Midbrain (tissue), 1 donor: ENCODE measurements at places on chromosomes 6 and 20.

- DNase-seq: peak; percentile 15
Observed at GRCh38 chr6:35025232-35026188, 115.6 kb downstream of the TCP11 start.

GRCh38 chr6:138577151-138577915 is 78.0 kb upstream of the NHSL1 start:
- no peak for DNase-seq

- no peak for DNase-seq
Observed at GRCh38 chr20:59318803-59319202, 18.4 kb downstream of the EDN3 start.

DNA sequence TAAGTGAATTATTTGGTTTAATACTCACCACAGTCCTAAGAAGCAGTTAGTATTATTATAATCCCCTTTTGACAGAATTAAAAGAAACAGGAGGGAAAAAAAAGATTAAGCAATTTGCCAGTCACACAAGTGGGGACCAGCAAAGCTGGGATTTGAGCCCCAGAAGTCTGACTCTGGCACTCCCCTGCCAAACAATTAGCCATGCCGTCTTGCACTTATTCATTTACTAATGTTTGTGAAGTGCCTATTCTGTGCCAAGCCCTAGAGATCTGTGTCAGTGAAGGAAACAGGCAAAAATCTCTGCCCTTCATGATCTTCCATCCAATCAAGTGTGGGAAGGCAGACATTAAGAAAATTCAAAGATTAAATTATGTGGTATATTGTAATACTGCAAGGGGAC is 126.0 kb upstream of the TOP1 start:
- no peak for DNase-seq

GRCh38 chr6:150759483-150759882 is 106.0 kb upstream of the MTHFD1L start:
- no peak for DNase-seq

DNA sequence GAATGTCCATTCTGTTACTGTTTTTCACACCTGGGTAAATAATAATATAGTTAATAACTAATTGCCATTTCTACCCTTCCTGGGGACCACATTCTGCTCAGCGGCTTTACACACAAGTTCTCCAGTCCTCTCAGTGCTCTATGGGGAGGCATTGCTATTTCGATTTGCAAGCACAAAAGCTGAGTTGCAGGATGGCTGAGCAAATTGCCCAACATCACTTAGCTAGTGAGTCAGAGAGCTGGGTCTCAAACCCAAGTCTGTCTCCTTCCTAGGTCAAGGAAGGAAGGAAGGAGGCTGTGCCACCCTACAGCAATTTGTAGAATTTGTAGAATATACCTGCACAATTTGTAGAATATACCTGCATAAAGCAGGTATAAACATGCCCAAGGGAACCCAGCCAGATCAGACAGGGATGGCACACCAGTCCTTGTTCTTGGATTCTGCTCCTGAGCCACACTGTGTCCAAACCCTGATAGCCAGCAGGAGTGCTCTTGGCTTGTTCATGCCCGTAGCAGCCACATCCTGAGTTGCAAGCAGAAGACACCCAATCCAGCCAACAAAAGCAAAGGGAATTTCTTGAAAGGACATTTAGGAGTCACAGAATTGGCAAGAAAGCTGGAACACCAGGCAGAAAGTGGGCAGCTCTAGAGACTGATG is 56.9 kb downstream of the LY86 start:
- no peak for DNase-seq

- DNase-seq: peak; percentile 78
Observed at GRCh38 chr20:11917663-11918062, at the start of gene BTBD3. BTBD3 (plus strand) TSS chr20:11917893; CDS start chr20:11918276, 383 bp downstream.

DNA sequence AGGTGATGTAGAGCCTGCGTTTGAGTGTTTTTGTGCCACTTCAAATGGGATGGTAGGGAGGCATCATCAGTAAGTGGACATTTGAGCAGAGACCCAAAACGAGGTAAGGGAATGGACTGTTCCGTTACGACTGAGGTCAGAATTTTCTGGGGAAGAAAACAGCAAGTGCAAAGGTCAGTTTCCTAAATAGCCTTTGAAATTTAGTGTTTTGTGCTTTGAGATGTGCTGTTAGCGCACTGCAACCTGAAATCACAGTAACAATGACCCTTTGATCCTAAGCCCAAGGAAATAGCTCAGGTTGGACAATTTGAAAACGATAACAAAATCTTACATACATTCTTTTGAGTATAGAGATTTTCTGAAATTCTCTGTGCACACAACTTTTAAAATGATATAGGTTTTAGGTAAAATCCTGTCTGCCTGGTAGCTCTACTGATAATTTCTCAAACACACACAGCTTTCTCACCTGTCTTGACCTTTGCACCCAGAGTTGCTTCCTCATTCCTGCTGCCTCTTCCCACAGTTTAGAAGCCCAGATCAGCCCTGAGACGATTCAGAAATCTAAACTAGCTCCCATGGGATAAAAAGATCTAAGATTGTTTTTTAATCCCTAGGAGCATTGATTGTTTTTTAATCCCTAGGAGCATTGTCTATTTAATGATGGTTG is 22.1 kb downstream of the DCBLD1 start:
- DNase-seq: no peak

DNA sequence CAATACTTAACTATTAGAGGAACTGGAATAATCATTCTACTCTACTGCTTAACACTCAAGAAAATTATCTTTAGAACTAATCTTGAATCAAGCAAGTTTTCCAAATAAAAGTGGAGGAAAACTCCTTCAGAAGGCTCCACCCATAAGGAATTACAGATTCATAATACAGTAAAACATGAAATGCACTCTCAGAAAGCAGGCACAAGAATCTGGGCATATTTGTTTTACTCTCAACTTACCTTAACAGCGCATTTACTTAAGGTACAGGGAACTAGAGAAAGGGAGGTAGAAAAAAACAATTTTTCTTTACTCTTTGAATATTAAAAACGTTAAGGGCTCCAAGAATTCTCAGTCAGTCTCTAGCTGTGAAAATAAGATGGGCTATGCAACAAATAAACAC is 101.8 kb upstream of the MAP7 start:
- DNase-seq: no peak

- no peak for DNase-seq
Observed at GRCh38 chr6:137666202-137666774, 172.1 kb upstream of the OLIG3 start.

DNA sequence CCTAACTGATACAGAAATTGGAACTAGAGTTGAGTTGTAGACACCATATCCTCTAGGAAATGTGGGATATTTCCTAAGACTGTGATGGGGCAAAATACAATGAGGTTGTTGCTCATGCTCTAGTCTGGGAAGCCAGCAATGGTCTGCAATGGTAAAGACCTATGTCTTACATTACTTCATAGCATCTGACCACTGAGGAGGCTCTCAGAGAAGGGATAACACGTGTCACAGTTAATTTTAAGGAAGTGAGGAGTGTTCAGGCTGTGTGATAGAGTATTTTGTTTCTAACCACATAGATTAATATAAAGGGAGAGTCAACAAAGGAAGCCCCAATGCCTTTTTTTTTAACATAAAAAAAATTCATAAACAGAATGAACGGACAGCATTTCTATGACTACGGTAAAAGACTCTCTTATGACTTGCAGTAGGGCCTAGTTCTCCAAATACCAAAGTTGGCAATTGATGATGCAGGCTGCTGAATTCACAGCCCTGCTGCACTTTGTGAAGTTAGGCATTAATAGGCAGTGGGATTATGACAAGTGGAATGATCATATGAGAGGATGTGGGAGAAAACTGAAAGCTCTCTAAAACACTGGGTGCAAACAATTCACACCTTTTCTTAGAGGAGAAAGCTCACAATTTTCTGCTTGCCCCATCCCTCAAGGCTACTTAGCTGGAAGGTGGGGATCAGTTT is 13.7 kb downstream of the KCNS1 start:
- DNase-seq: no peak

DNA sequence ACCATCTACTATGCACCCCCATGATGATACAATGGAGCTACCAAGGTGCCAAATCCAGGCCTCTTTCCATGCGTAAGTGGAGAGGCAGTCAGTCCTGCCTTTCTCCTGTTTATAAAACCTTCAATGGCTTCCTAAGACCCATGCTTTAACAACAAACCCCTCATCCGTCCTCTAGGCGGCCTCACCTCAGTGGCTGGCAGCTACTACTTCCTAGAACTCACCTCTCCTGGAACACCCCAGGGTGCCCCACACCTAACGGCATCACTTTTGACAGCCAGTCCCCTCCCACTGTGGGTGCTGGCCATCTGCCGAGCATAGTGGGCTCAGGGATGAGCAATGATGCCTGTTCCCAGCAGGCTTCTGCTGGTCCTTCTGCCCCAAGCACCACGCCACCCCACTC is 80.0 kb upstream of the TAB2 start:
- no peak for DNase-seq

GRCh38 chr20:10090588-10091166 is 55.9 kb downstream of the ANKEF1 start:
- DNase-seq: peak; percentile 61

DNA sequence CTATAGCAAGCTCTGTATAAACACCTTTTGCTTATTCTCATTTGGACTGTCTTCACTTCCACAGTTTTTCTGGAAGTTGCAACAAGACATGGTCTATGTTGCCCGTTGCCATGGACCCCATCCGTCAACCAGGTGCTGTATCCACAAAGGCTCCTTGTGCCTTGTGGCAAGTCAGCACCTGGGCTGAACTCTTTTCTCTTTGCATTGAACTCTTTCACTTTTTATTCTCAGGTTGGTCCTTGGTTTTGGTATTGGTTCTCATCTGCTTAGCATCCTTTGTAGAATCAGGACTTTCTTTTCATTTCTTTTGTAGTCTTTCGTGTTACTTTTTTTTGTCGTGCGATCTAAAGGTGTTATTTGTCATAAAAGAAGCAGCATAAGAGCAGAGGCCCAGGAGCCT is 5.0 kb upstream of the GSTA1 start:
- no peak for DNase-seq

DNA sequence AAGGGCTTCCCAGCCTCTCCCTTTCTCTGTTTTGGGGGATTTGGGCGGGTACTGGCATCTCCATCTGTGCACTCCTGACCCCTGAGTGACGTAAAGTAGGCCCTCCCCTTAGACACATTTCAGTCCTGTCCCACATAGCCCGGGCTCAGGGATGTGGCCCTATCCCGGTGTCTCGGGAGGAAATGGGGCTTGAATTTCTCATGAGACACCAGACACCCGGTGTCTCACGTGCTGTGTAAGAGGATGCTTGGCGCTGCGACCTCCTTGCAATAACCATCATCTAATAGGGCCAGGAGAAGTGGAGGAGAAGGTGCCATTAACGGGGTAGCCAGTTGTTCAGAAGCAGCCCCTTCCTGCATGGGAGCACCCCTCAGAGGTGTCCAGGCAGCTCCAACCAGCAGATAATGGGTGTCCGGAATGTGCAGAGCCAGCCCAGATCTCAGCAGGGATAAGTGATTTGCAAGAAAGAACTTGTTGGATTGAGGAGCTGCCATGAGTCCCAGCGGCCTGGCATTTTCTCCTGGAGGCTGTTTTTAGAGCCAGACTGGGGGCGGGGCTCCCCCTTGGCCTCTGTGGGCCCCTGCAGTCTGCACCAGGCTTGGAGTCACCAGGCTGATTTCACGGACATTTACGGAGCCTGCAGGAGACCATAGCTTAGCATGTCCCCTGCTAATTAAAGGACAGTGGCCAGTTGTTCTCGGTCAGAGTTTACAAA is 372.0 kb downstream of the PREX1 start:
- peak; percentile 7 for DNase-seq

- no peak for DNase-seq
Observed at GRCh38 chr6:45415788-45416518, 38.2 kb upstream of the SUPT3H start.

DNA sequence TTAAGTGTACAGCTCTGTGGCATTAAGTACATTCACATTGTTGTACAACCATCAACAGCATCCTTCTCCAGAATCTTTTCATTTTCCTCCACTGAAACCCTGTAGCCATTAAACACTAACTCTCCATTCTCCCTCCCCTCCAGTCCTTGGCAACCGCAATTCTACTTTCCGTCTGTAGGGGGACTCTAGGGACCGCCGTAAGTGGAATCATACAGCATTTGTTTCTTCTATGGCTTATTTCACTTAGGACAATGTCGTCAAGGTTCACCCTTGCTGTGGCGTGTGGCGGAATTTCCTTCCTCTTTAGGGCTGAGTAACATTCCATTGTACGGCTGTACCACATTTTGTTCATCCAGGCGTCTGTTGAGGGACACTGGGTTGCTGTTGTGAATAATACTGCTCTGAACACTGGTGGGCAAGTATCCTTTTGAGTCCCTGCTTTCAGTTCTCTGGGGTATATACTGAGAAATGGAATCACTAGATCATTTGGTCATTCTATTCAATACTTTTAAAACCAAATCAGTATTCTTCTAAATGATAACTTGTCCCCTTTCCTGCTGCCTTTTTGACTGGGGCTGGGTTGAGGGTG is 50.7 kb downstream of the PPP1R3G start:
- no peak for DNase-seq

DNA sequence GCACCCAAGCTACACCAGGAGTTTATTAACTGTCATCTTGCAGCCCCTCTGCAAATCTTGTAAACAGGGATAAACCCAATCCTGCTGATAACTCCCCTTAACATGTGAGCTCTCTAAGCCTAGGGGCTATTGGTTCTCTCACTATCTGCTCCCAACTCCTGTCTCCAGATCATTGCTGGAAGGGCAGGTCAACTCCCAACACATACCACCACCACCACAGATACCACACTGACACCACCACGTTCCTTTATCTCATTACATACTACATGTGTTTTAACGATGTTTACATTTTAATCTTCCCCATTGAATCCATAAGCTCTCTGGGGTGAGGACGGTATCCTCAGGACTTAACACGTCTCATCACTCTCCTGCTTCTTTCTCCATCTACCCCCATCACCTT is 51.8 kb downstream of the SIM1 start:
- DNase-seq: no peak

- no peak for DNase-seq
Observed at GRCh38 chr6:2911171-2911570, 8.1 kb upstream of the SERPINB9 start.

- DNase-seq: no peak
Observed at GRCh38 chr6:43915986-43916923, 146.2 kb downstream of the VEGFA start.

GRCh38 chr6:52922161-52922560 is 12.7 kb upstream of the GSTA3 start:
- DNase-seq: no peak

DNA sequence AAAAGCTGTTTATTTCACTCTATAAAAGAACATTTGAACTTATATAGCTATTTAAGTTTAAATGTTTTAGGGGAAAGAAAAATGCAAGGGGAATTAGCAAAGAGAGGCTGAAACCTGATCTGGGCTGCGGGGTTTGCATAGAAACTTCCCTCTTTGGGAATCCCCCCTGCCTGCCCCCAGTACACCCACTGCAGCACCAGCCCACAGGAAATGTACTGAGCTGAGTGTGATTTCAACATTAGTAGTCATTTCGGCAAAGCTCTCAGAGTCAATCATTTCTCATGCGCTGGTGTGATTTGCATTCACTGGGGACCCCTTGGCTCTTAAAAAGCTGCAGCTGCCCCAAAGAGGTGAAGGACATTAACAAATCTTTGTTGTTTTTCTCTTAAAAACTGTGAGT is 859.4 kb downstream of the MAFB start:
- no peak for DNase-seq

DNA sequence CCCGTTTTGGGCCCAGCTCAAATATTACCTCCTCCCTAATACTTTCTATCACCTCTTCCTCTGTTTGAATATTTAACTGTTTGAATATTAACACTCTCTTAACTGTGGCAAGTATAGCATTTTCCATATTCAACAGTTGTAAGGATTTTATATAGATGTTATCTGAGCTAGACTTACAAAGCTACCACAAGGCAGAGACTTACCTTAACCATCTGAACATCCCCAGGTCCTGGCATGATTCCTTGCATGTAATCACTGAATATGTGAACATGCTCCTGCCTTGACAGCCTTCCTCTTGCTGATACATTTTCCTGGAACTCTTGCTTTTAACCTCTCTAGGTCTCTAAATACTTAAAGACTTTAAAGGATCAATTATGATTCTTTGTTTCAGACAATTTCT is 182.4 kb downstream of the MCHR2 start:
- no peak for DNase-seq
